ENCODE measurements at places on chromosomes 6 and 20.

GRCh38 chr6:79427721-79428120 lies 109.5 kb downstream of the LCA5 start:
- no peak for DNase-seq

DNA sequence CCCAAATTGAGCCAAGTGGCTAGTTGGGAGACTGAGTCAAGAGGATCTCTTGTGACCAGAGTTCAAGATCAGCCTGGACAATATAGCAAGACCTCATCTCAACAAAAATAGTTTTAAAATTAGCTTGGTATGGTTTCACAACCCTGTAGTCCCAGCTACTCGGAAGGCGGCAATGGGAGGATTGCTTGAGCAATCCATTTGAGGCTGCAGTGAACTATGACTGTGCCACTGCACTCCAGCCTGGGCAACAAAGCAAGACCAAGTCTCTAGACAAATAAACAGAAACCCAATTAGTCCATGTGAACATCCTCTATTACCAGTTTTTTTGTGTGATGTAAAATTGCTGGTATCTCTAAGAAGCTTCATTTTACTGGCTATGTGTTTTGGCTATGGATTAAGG lies 106.2 kb downstream of the TULP4 start:
- DNase-seq = no peak

GRCh38 chr6:44634321-44634720 lies 246.8 kb downstream of the CDC5L start:
- DNase-seq = no peak

DNA sequence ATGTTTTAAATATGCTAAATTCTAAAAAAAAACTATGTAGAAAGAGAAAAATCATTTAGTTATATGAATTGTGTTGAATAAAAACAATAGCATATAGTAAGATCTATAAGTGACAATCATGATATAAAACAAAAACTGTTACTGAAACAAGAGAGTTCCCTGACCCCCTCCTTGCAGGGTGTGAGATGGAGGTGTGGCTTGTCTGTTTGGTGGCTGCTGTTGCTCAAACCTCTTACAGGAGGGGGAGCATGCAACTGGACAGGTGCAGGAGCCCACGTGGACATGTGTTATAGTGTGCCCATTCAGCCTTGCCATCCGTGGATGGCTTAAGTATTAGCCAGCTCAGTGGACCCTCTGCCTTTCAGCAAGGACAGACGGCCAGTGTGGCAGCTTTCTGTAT lies 206.7 kb downstream of the MOXD1 start:
- DNase-seq = no peak

GRCh38 chr20:32067234-32067821 lies 15.3 kb downstream of the HCK start:
- DNase-seq = no peak

DNA sequence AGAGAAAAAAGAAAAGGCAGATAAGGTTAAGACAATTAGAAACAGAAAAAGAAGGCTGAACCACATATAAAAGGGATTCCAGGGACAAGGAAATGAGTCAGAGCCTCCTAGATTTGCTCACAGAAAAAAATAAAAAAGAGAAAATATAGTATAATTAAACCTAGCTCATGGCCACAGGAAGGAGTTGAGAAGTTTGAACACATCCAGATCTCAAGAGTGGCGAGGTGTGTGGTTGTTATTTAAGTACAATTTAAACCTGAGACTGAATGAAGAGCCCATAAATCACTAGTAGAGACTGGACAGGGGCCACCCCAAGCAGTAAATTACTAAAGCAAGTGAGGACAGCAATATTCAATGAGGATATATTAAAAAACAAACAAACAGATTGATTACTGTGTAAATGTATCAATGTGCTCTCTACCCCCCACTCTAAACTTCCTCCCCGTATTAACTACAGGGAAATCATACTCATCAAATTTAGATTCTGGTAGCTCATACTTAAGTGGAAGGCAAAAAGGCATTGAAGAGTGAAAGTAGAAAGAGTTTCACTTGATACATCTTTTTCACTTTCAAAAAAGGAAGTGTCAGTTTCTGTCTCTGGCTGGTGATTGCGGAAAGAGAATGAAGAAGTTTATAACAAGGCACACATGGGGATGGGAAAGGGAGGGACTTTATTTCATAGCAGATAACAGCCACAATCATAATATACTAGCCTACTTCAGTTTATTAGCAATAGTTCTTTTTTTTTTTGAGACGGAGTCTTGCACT lies 49.3 kb upstream of the SCAF8 start:
- DNase-seq = no peak

- DNase-seq = no peak
Measured at GRCh38 chr20:36929290-36929689, 22.2 kb downstream of the SAMHD1 start.

DNA sequence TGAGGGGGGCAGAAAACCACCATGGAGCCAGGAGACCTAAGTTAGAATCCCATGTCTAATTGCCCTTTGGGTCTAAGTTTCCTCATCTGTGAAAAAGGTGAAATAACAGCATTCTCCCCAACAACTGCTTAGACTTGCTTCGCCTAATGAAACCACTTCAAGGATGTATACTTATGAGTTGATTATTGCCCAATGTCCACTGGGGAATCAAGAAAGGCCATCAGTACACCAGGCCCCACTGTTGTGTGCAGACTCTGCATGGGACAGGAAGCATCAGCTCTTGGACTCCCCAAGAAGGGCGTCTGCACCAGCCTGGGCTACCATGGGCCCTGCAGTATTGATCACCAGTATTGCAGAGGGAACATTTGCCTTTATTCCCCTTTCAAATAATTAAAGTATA lies 189.6 kb downstream of the MAFB start:
- no peak for DNase-seq

DNA sequence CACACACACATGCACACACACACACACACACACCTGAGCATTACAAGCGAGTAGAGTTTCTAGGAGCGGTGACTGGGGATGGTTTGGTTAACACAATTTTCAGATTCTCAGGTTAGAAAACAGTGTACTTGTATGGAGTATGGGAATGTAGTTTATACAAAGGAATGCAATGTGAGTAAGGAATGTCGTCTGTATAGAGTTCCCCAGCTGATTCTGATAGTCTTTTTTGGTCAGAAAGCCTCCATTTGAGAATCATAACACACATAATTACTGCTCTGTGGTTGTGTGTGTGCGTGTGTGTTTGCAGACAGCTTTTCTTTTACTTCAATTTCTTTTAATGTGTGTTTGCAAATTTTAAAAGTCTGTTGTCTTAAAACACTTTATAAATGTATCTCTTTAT lies 93.2 kb downstream of the MYO6 start:
- DNase-seq = no peak

DNA sequence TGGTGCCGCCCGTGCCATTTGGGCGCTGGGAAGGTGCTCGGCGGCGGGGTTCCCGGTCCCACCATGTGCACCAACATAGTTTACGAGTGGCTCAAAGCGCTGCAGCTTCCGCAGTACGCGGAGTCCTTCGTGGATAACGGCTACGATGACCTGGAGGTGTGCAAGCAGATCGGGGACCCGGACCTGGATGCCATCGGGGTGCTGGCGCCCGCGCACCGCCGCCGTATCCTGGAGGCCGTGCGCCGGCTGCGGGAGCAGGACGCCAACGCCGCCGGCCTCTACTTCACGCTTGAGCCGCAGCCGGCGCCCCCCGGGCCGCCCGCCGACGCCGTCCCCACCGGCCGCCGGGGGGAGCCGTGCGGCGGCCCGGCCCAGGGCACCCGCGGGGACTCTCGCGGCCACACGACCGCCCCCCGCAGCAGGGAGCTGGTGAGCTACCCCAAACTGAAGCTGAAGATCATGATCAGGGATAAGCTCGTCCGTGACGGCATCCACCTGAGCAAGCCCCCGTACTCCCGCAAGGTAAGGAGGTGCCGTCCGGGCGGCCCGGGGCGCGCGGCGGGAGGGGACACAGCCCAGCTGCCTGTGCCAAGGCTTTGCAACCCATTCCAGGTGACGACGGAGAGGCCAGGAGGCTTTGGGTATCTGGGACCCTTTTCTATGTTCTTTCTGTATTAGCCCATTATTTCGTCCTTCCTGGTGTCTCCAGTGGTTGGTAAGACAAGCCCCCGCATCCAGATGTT lies 547 bp downstream of the SAMD5 start:
- no peak for DNase-seq

- DNase-seq = peak; percentile 83
Measured at GRCh38 chr20:59207742-59208357, 44.2 kb downstream of the ZNF831 start.

DNA sequence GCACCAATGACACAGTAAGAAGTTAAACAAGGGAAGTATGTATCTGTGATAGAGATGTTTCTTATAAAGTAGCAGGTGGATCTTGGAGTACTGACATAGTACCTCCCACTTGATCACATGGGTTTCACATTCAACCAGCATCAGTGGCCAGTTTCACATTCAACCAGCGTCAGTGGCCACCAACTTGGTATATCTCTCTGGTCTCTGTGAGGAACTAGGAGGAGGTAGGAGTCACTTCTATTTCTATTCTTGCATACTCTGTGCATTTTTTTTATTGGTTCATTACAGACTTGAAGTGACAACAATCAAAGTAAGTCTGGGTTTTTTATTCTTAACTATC lies 200.3 kb upstream of the SIM1 start:
- DNase-seq = no peak

DNA sequence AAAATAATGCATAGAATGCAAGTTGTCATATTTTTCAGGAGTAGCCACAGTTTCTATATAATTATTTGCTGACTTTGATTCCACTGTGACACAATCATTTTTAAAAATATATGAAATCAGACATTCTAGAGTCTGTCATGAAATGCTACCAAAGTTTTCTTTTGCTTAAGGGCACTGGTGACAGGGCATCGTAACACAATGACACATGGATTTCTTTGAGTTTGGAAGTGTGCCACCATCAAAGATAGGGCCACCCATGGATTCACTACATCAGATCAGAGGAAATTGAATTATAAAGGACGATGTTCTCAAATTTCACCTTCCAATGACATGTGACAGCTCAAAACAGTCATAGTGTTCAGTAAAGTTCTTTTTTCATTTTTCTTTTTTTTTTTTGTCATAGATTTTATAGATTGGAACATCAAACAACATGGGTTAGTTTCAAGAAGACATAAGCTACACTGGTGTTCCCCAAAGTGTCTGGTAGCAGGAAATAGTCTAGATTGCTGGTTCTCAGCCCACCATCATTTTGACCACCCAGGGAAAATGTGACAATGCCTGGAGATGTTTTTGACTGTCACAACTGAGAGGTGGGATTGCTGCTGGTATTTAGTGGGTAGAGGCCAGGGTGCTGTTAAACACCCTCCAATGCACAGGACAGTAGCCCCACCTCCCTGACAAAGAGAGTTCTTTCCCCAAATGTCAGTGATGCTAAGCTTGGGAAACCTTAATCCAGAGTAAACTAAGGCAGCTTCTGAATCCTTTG lies 123.8 kb upstream of the DOK5 start:
- no peak for DNase-seq

DNA sequence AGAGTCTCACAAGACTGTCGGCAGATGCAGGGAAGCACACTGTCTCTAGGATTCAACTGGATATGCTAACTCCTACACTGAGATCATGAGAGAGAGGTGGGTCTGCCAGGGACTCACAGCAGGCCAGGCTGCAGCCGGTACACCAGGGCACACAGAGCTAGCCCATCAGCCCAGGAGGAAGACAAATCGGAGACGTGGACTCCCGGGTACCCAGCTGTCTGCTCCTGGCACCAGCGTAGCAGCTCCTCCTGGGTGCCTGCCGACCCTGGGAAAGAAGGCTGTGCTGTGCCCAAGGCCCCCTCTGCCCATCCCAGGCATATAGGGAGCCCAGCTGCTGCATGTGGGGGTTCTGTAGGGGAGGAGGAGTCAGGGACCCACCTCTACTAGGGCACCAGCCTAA lies 7.0 kb downstream of the MICAL1 start:
- DNase-seq = no peak

GRCh38 chr6:97392735-97393134 lies 109.7 kb upstream of the MMS22L start:
- no peak for DNase-seq

DNA sequence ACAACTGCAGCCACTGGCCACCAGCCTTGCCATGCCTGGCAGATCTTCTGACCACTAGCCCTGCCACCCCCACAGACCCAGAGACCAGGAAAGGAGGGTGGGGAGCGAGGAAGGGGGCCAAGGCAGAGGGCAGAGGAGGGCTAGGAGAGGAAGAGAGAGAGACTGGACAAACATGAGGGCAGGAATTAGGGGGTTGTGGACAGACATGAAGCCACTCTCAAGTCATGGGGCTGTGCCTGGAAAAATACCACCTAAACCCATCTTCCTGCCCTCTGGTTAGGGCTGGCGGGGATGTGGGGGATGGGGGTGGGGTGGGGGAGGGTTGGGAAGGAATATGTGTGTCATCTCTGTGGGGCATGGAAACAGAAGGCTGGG lies 1.4 kb upstream of the SLC29A1 start:
- no peak for DNase-seq

- no peak for DNase-seq
Measured at GRCh38 chr6:43648248-43648647, 3.4 kb downstream of the RSPH9 start.

DNA sequence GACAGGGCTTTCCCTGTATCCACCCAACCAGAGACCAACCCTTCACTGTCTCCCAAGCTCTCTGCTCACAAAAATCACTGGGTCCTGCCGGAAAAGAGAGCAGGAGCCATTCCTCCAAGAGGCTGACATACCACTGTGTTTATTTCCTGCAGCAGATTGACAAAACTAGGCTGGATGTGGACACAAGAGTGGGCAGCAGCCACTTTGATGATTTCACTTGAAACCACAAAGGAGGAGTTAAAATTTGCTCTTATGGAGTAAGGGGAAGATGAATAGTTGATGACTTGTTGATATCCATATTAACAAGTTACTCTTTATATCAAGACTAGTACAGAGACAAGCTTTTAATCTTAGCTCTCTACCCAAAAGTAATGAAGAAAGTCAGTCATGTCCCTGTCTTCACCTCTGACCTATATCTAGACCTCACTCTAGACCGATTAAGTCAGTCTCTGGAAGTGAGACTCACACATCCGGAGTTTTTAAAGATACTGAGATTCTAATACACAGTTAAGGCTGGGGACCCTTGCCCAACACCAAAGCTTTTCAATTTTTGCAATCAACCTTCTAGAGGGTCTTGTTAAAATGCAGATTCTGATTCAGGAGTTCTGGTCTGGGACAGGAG lies 73.8 kb downstream of the SCML4 start:
- DNase-seq = no peak
